ENCODE measurements at places on chromosomes 3 and 15.

GRCh38 chr3:73449774-73450173 lies 175.0 kb downstream of the PDZRN3 start:
- no peak for DNase-seq

DNA sequence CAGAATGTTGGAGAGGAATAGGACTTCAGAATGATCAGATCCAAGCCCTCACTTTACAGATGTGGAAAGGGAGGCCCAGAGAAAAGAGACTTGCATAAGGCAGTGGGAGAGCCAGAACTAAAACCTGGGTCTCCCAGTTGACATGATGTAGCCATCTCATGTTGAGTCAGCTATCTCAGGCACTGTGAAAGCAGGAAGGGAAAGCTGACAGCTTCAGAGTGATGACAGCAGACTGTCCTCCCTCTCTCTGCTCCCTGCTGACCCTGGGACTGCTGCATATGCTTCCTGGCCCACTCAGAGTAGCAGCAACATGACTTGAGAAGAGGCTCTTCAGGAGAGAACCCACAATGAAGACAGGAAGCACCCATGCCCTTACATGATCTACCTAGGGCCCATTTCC lies 14.7 kb downstream of the FHIT start:
- no peak for DNase-seq

DNA sequence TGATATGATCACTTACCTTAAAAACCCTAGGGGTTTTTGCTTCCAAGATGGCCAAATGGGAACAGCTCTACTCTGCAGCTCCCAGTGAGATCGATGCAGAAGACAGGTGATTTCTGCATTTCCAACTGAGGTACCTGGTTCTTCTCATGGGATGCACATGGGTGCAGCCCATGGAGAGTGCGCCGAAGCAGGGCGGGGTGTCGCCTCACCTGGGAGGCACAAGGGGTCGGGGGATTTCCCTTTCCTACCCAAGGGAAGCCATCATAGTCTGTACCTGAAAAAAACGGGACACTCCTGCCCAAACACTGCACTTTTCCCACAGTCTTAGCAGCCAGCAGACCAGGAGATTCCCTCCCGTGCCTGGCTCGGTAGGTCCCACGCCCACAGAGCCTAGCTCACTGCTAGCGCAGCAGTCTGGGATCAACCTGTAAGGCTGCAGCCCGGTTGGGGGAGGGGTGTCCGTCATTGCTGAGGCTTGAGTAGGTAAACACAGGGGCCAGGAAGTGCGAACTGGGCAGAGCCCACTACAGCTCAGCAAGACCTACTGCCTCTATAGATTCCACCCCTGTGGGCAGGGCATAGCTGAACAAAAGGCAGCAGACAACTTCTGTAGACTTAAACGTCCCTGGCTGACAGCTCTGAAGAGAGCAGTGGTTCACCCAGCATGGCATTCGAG lies 78.6 kb downstream of the CTNNB1 start:
- no peak for DNase-seq

- DNase-seq: peak; percentile 87
These were observed 54.0 kb downstream of the SNTN start for GRCh38 chr3:63706321-63707085.

DNA sequence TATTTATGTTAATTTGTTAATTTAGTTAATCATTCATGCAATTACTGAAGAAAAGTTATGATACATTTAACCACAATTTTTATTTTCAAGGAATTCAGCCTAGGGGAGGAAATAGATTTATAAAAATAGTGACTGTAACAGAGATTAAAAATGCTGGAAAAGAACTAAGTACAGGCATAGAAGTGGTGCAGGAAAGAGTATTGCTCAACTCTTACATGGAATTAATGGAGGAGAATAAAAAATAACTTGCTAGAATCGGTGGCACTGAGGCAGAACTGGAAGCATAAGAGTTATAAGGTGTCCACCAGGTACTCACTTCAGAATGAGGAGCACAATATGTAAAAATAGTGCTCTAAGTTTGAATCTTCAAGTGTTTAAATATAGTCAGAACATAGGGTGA lies 13.5 kb upstream of the OR5AC2 start:
- DNase-seq: no peak

GRCh38 chr3:13136426-13136825 lies 63.2 kb upstream of the IQSEC1 start:
- DNase-seq: no peak

DNA sequence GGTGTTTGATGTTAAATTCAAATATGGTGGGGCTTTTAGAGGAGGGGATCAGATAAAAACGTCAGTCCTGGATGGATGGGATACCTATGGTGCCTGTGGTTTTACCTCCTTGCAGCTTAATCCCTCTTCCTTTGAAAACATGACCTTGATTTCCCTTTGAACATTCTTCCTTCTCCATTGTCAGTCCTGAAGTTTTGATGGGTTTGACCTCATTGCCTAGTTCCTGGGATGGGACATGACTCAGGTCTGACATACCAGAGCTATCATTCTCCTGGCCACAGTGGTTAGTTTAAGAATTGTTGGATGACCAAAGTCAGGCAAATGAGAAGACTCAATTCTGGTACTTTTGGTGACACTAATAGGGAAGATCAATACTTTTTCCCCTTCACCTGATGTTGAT lies 87.2 kb downstream of the PRICKLE2 start:
- DNase-seq: peak; percentile 71

- DNase-seq: no peak
These were observed 257.4 kb upstream of the ADAMTS9 start for GRCh38 chr3:64945171-64945729.

GRCh38 chr3:133138017-133138416 lies 99.8 kb downstream of the TMEM108 start:
- no peak for DNase-seq

- no peak for DNase-seq
These were observed 14.6 kb upstream of the MAGEF1 start for GRCh38 chr3:184726497-184726896.

GRCh38 chr15:81071120-81071519 lies 63.0 kb upstream of the CFAP161 start:
- DNase-seq: no peak

Data from RCC 7860 (cell line).